ENCODE measurements at places on chromosomes 4 and X. TPM values are rescaled to one million over a fixed set of nuclear protein-coding genes. Genes with fewer than 3 reads are reported as not detected.

DNA sequence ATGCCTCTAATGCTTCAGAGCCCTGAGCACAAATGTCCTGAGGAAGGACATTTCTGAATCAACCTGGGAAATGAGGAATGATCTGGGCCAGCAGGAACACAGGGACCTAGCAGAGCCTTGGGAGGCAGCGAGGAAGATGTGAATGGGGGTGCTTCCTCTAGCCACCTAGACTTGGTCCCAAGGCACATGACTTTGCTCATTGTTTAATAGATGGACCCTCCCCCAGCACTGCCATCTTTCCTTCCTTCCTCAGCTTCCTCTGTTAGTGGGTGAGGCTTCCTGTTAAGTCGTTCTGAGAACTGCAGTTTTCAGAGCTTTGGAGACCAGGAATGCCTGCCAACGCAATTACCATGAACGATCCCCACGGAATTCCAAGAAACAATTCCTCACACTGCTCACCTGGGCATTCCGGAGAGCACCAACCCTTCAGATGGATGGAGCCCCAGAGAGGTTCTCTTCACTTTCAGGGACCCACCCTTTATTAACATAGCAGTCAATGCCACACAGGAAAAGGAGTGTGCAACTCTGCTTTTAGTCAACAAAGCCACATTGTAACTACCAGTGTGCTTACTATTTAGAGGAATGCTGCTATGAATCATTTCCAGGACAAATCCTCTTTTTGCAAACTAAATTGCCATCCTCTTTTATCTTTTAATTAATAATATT, 48.5 kb upstream of the STIM2 start:
- no peak for DNase-seq

DNA sequence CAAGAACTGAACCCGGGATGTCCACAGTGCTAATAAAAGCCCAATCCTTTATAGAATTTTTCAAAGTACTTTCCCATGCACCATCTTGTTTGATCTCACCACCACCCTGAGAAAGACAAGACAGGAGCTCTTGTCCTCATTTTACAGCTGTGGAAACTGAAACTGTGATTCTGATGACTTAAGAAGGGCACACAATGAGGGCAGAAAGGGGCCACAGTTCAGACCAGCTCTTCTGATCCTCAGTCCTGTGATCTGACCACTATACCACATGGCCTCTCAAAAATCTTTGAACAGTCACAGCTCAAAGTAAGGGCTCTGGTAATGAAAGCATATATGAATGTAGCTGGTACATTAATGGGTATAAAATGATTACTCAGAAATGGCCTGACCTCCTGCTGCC, 127.3 kb upstream of the CPEB2 start:
- H3K4me1 ChIP-seq, result no peaks in the 10 kb centered on the region
- H3K4me3 ChIP-seq, result no peak overlapping the region
- no peak for DNase-seq

ARMCX6 gene
- polyA plus RNA-seq, result 16.0 TPM

ATP8A1 gene
- polyA plus RNA-seq, result 2.2 TPM

GRCh38 chrX:54076903-54077302, 32.6 kb upstream of the PHF8 start:
- H3K4me3 ChIP-seq, result no peak overlapping the region
- no peaks in the 10 kb centered on the region for H3K36me3 ChIP-seq
- DNase-seq, result no peak
- H3K27me3 ChIP-seq, result no peaks in the 10 kb centered on the region

GRCh38 chrX:98067611-98068010, 1183.9 kb downstream of the RPA4 start:
- H3K36me3 ChIP-seq, result no peaks in the 10 kb centered on the region
- no peaks in the 10 kb centered on the region for H3K27me3 ChIP-seq
- H3K4me3 ChIP-seq, result no peak overlapping the region
- H3K4me1 ChIP-seq, result no peaks in the 10 kb centered on the region
- DNase-seq, result no peak

GRCh38 chr4:119508281-119508680, 120.3 kb downstream of the PDE5A start:
- no peak overlapping the region for H3K4me3 ChIP-seq
- H3K27ac ChIP-seq, result no peak overlapping the region
- H3K4me1 ChIP-seq, result peaks cover 31% of the 10 kb centered on the region
- DNase-seq, result no peak
- H3K36me3 ChIP-seq, result peaks cover 8% of the 10 kb centered on the region

RBM3 gene
- polyA plus RNA-seq, result 109 TPM

GRCh38 chr4:166252487-166253402, 379.7 kb downstream of the TLL1 start:
- H3K36me3 ChIP-seq, result no peaks in the 10 kb centered on the region
- no peak overlapping the region for H3K27ac ChIP-seq
- DNase-seq, result peak; percentile 10

GPM6B gene
- polyA plus RNA-seq, result not detected

- H3K4me1 ChIP-seq, result no peaks in the 10 kb centered on the region
- H3K27me3 ChIP-seq, result no peaks in the 10 kb centered on the region
- H3K27ac ChIP-seq, result no peak overlapping the region
- no peak for DNase-seq
These were observed 639.8 kb downstream of the DMD start for GRCh38 chrX:32571579-32571978.

SPANXA1 gene
- polyA plus RNA-seq, result not detected

GRCh38 chr4:7761720-7762119, 177.9 kb downstream of the AFAP1 start:
- H3K27ac ChIP-seq, result no peak overlapping the region
- DNase-seq, result peak; percentile 49
- H3K4me3 ChIP-seq, result no peak overlapping the region
- H3K27me3 ChIP-seq, result no peaks in the 10 kb centered on the region
- H3K4me1 ChIP-seq, result peaks cover 61% of the 10 kb centered on the region

- H3K36me3 ChIP-seq, result no peaks in the 10 kb centered on the region
- no peaks in the 10 kb centered on the region for H3K4me1 ChIP-seq
- no peaks in the 10 kb centered on the region for H3K27me3 ChIP-seq
- H3K27ac ChIP-seq, result no peak overlapping the region
- no peak overlapping the region for H3K4me3 ChIP-seq
These were observed 291.6 kb downstream of the ARAP2 start for GRCh38 chr4:35952751-35953150.

BRS3 gene
- polyA plus RNA-seq, result not detected

TMSB15A gene
- polyA plus RNA-seq, result not detected

GRCh38 chr4:90215286-90215685, 88.1 kb downstream of the CCSER1 start:
- H3K36me3 ChIP-seq, result no peaks in the 10 kb centered on the region
- H3K27ac ChIP-seq, result no peak overlapping the region
- no peak overlapping the region for H3K4me3 ChIP-seq
- H3K4me1 ChIP-seq, result peaks cover 10% of the 10 kb centered on the region

DNA sequence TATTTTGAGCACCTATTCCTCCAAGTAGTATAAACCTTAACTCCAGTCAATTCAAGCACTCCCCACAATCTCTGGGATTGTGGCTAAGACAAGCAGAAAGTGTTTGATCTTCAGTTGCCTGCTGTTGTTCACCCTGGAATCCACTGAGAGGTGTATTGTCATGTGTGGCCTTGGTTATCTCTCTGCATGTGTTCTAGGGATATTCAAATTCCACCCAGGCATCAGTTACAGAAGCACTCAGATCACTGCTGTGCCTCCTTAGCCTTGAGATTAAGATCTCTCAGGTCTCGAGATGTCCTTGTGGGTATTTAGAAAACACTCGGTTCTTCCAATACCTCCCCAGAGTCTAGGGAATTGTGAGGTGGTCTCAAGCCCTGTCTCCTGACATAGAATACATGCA, 213.3 kb downstream of the SMARCA1 start:
- no peak for DNase-seq
- no peak overlapping the region for H3K27ac ChIP-seq
- no peaks in the 10 kb centered on the region for H3K36me3 ChIP-seq
- no peaks in the 10 kb centered on the region for H3K4me1 ChIP-seq
- no peak overlapping the region for H3K4me3 ChIP-seq
- H3K27me3 ChIP-seq, result no peaks in the 10 kb centered on the region

ZXDA gene
- polyA plus RNA-seq, result not detected

- no peak overlapping the region for H3K27ac ChIP-seq
- H3K36me3 ChIP-seq, result no peaks in the 10 kb centered on the region
- no peak overlapping the region for H3K4me3 ChIP-seq
- no peaks in the 10 kb centered on the region for H3K27me3 ChIP-seq
These were observed 211.9 kb upstream of the PRPS2 start for GRCh38 chrX:12579311-12579710.

DNA sequence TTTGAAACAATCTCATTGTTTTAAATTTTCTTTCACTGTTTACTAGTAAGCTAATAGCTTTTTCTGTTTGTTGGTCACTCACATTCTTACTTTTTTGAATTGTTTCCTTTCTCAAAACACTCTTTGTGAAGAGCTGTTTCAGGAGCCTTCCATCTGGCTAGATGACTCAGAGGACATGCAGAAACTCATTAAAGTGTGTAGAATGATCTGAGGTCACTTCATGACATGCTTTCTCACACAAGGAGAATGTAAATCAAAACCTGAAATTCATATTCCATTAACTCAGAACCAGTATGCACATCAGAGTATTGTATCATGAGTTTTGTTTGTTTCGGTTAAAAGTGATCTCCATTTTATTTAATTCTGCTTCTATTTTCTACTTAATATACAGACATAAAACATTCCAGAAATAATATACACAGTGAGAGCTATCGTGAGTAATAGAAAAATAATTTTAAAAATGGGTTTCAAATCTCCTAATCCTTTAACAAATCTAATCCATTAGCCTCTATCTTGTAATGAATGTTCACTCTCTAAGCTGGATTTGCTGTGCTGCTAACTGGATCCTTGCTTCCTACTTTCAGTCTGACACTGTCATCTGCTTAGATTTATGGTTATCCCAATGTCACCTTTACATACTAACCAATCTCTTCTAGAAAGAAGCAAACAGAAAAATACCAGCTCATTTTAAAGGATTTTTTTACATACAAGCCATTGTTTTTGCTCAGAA, 449.6 kb downstream of the FSTL5 start:
- H3K27me3 ChIP-seq, result no peaks in the 10 kb centered on the region
- no peak for DNase-seq
- peaks cover 5% of the 10 kb centered on the region for H3K4me1 ChIP-seq
- H3K4me3 ChIP-seq, result no peak overlapping the region

HOPX gene
- not detected for polyA plus RNA-seq

GRCh38 chr4:9771034-9771433, 10.4 kb upstream of the DRD5 start:
- H3K4me1 ChIP-seq, result no peaks in the 10 kb centered on the region
- no peak for DNase-seq
- no peak overlapping the region for H3K4me3 ChIP-seq
- no peaks in the 10 kb centered on the region for H3K36me3 ChIP-seq

DNA sequence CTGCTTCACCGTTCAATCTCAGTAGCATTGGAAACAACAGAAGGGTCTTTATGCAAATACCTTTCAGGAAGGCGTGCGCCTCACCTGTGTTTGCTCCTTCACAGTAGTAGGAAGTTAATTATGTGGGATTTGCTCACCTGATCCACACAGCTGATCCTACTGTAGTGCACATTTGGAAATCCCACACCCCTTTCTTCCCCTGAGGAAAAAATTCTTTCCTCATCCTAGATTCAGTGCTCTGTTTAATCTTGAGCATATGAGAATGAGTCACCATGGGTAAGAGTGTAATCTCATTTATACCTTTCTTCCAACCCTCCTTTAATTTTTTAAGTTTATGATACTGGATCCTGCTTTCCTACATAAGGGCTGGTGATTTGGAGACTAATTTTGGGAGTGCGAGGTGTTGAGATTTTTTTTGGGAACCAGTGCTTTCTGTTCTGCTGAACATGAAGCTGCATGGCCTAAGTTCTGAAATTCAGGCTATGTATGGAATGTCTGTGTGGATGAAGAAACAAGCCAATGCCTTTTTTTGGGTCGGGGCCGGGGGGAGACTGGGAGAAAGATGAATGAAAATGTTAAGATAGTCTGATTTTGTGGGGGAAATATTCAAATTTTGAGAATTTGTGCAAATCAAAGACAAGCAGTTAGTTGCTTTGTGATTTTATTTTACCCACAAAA, 19.0 kb downstream of the GAB1 start:
- no peaks in the 10 kb centered on the region for H3K27me3 ChIP-seq
- H3K27ac ChIP-seq, result no peak overlapping the region
- H3K36me3 ChIP-seq, result no peaks in the 10 kb centered on the region
- no peak overlapping the region for H3K4me3 ChIP-seq

All from HepG2 (cell line).